ENCODE measurements at places on chromosomes 4 and X.

- DNase-seq, result no peak
Observed at GRCh38 chr4:140675599-140676231, 80.5 kb downstream of the TBC1D9 start.

DNA sequence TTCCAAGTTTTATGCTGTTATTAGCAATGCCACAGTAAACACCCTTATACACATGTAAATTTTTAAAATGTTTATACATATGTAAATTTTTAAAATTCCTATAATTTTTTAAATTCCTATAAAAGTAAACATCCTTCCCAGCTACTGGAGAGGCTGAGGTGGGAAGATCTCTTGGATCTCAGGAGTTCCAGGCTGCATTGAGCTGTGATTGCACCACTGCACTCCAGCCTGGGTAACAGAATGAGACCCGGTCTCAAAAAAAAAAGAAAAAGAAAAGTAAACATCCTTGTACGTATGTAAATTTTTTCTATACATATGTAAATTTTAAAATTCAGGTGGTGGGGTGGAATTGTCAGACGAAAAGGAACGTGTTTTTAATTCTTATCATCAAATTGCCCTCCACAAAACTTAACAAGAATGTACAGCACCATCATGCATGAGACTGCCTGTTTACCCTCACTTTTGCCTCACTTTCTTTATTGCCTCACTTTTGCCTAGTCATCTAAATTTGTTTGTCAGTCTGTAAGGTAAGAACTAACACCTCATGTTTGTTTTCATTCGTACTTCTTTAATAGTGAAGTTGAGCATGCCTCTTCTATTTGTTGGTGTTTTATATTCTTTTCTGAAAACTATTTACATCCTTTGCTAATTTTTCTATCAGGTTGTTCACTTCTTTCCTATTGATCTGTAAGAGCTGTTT is 8.0 kb downstream of the SLC7A3 start:
- no peak for DNase-seq

GRCh38 chr4:26491449-26492170 is 1.3 kb upstream of the CCKAR start:
- DNase-seq, result no peak

DNA sequence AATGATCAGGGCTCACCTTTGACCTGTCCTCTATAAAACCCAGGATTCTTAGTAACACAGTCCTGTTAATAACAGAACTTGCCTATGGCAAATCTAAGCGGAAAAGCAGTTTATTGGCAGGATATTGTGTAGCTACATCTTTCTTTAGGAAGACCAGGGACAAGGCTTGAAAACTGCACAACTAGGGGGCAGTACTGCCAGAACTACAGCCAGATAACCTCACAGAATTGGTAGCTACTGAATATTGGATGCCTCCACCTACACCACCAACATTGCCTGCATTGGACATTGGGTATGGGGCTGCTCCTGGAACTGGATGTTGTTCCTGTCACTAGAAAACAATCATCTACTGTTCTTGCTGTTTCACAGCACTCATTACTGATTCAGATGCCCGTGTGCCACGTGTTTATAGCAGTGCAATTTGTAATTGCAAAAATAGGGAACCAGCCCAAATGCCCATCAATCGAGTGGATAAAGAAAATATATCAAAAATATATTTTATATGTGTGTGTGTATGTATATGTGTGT is 47.4 kb downstream of the REPS2 start:
- no peak for DNase-seq
